ENCODE measurements at places on chromosomes 4 and X.
A peak's percentile ranks its signal among the peaks of the same experiment; 100 is the strongest.

DNA sequence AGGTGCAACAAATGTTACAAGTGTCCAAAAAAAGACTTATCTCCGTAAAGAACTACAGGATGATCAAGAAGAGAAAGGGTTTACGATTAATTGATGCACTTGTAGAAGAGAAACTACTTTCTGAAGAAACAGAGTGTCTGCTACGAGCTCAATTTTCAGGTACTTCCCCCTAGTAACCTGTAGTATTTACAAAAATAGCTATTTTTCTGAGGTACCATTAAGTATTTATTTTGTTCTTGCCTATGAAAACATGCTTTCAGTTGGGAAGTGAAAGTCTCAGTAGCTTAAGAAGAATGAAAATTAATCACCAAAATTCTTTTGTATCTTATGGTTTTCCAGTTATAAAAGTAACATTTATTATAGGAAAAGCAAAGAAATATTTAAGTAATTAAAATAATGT, 5.9 kb downstream of the THAP9 start:
- DNase-seq, result no peak

- no peak for DNase-seq
Measured at GRCh38 chrX:18886005-18886343, 97.9 kb downstream of the PHKA2 start.

DNA sequence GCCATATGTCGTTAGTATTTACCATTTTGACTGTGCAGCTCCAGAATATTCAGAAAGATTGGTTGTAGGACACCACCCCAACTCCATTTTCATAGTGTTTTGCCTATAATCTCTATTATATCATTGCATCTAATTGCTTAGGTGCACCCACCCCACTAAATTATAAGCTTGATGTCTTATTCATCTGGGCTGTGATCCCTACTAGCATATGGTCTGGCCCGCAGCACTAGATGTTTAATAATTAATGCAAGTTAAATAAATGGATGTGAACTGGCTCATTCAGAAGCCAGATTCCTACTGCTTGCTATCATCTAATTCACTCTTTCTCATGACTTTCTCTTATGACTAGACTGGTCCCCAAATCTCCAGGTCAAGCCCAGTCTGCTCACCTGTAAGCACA, 143.5 kb downstream of the RELL1 start:
- DNase-seq, result no peak

DNA sequence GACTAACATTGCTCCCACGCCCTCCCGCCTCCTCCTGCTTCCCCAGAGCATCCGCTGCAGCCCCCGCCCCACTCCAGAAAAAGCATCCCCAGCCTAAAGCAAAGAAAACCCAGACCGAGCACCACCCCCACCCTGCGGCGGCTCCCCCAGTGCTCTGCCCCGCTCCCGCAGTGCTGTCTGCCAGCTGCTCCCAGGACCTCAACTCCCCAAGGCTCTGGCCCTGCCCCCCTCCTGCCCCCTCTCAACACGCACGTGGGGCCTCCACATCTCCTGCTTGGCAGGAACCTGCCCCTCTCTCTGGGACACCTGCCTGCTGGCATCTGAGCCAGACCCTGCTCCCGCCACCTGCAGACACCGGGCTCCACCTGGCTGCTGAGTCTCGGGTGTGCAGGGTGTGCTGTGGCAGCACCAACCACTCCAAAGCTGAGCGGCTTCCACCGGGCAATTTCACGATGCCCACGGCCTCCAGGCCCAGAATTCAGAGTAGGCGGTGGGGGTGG, 79.4 kb downstream of the FAM53A start:
- peak; percentile 30 for DNase-seq

GRCh38 chrX:19630228-19630627, 114.9 kb upstream of the MAP3K15 start:
- DNase-seq, result peak; percentile 53

DNA sequence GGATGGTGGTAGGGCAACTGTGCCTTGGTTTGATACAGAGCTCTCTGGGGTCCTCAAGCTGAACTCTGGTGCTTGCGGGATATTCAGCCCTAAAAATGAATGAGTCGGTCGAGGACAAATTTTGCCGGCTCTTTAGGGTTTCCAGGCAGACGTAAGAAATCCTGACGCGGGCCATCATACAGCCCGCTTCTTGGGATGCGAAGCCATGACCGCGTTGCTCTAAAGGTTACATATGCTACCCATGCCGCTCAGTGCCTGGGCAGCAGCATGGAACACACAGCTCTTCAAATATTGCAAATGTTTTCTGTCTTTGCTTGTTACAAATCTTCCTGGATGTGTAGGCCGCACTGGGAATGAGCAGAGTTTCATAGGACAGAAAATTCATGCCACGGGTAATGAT, 55.6 kb downstream of the NBDY start:
- no peak for DNase-seq

DNA sequence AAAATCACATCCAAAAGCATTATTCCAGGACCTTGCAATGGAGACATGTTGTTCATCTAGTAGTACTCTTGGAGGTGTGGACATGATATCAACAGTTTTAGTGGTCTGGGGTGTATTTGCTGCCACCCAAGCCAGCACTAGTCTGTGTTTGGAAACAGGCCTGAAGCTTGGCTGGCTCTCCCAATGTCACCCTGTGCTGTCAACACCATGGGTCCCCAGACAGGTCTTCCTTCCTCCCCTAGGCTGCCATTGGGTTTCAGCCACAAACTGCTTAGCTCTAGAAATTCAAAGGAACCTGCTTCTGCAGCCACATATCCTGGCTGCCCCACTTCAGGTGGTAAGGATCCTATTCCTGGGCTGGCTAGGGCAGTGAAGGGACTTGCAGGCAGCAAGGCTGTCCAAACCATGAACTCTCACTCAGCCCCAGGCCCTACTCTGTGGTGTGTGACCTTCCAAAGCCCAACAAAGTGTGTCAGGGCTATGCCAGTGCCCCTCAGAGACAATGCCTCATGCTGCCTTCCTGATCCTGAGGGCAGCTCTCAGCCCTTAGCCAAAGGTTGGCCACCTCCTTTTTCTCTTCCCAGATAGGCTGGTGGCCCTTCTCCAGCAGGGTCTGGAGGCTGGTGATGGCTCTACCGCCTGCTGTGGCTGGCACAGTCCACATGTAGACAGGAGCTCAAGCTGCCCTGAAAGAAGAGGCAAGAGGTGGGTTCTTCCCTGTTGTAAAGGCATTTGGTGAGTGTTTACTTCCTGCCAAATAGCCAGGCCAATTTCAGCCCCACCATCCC, 18.3 kb downstream of the AMER1 start:
- no peak for DNase-seq

DNA sequence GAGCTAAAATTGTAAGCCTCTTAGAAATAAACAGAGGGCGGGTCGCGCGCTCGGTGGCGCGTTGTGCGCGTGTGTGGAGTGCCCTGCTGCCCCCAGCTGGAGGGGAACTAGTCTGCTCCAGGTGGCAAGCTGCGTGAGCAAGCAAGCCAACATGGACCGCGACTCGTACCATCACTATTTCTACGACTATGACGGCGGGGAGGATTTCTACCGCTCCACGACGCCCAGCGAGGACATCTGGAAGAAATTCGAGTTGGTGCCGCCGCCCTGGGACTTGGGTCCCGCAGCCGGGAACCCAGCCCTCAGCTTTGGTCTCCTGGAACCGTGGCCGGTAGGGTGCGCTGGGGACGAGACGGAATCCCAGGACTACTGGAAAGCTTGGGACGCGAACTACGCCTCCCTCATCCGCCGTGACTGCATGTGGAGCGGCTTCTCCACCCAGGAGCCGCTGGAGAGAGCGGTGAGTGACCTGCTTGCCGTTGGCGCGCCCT, 66.1 kb downstream of the DNAAF6 start:
- no peak for DNase-seq

GRCh38 chrX:45830343-45830742, 629.7 kb upstream of the DIPK2B start:
- DNase-seq, result peak; percentile 55

GRCh38 chrX:39226251-39226650, 425.0 kb downstream of the MID1IP1 start:
- no peak for DNase-seq

GRCh38 chr4:76909711-76910110, 11.8 kb upstream of the SOWAHB start:
- no peak for DNase-seq

GRCh38 chr4:16993956-16994840, 95.8 kb upstream of the LDB2 start:
- no peak for DNase-seq

DNA sequence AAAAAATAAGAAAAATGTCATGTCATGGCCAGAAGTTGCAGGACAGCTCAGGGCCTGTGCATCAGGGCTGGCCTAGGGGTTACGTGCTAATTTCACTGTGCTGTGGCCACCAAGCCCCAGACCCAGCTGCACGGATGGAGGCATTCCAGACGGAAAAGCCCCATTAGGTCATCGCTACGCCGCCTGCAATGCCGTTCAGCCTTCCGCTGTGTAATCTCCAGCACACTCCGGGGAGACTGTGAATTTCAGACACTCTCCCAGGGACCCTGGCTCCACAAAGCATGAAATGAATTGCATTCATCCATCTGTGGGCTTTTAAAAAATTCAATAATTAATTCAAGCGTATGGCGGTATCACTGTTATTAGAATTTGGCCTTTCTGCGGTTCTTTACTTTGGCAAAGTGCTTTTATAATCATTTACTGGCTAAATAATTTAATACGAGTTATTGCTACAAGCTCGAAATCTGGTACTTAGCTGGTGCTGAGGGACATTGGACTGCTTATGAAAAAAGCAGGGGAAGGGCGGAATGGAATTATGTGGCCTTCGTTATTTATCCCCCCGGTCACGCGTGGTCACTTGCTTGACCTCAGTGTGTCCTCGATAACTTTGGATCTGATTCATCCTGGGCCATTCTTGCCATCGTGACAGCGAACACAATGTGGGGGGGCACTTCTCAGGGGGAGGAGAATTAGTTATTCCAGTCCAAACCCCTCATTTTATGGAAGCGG, 9.0 kb upstream of the NSG1 start:
- DNase-seq, result no peak

DNA sequence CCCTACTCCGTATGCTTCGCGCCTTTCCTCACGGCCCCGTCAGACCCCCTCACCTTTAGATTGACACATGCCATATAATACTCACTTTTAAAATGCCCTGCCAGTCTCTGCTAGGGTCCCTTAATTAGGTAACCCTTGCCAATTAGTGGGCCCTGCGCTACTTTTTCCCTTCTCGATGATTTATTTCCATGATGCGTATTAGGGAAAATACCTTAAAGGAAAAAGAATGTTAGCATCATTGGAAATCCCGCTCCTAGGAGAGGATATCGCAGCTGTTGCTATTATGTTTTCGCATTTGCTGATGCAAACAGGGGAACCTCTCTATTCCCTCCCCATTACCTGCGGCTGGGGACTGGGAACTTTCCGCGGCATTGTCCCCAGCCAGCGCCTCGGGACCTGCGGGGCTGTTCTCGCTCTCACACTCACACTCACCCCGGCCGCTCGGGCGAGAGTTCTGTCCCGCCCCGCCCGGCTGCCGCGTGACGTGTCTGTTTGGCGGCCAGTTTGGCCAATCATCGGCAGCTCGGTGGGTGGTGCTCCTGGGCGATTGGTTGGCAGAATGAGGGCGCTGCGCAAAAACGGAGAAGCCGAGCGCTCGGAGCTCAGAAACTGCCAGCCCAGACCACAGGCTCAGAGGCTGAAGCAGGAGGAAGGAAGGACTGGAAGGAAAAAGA, at the start of gene PCDH10:
Gene PCDH10 (plus strand): TSS at position 605 of the 674 bp plus-strand sequence. CDS start 847 bp downstream, outside the sequence.
- DNase-seq, result peak; percentile 66

GRCh38 chrX:40247848-40248622, 150.3 kb upstream of the BCOR start:
- DNase-seq, result no peak

GRCh38 chrX:149993989-149994388, 55.7 kb upstream of the EOLA2 start:
- DNase-seq, result no peak

DNA sequence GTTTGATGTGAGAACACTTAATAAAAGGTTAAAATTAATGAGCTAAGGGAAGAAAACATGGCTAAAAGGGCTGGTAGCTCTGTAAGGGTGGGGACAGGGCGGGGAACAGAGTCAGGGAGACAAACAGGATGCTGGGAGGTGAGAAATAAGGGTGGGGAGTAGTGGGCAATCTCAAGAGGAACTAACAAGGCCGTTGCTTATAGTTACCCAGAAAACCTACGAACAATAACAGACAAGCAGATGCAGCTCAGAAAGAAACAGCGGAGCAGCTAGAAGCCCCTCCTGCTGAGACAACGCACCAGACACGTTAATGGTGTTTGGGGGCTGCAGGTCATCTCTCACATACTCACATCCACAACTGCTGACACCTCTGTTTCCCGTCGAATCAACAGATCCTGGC, 9.7 kb upstream of the KLF3 start:
- no peak for DNase-seq

GRCh38 chr4:137572647-137573046, 40.4 kb upstream of the PCDH18 start:
- no peak for DNase-seq

DNA sequence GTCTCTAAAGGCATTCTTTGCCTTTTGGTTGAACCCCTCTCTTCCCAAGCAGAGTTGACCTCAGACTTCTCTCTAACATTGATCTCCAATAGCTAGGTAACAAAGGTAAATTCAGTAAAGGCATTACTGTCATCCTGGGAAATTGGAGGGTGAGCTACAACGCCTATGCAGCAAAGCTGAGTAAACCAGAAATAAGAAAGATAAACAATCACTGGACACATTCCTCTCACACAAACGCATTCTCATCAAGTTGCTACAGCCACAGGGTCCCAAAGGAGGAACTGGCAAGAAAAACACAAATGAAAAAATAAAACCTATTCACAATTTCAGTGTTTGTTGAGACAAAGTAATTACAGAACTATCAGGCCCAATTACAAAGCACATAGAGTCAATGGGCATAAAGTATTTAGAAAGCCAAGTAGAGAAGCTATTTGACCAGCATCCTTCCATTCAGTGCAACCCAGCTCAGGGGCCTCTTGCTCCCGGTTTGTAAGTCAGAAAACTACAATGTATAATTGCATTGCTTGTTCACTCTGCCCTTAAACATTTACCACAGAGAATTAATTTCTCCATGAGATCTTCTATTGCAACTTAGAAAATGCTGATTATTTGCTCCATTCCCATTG, 967.7 kb downstream of the PCDH7 start:
- DNase-seq, result no peak

DNA sequence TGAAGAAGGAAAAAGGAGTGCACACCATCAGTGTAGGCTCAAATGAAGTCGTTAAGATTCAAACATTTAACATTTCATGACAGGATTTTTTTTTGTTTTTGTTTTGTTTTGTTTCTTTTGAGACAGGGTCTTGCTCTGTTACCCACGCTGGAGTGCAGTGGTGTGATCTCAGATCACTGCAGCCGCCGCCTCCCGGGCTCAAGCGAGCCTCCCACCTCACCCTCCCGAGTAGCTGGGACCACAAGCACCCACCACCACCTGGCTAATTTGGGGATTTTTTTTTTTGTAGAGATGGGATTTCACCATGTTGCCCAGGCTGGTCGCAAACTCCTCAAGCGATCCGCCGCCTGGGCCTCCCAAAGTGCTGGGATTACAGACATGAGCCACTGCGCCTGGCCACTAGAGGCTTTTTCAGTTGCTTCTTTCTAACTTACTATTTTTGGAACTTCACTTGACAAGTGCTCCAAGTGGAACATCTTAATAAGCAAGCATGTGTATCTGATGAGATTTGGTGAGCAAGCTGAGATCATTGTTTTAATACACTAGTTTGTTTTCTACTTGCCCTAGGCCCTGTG, 78.9 kb upstream of the CNKSR2 start:
- DNase-seq, result no peak

All from activated CD4-positive, alpha-beta T cell treated with anti-CD3 and anti-CD28 coated beads, Interleukin-10, Interleukin-2, amounts not matched to agents 100 ng/mL and 50 ng/mL, durations not matched to agents 16 hours and 8 hours (primary cell).